ENCODE measurements at places on chromosomes 2 and 18. TPM values are rescaled to one million over a fixed set of nuclear protein-coding genes. Genes with fewer than 3 reads are reported as not detected.

Gene SCN1A
- total RNA-seq = not detected

Gene PROKR1
- total RNA-seq = not detected

Gene CGREF1
- total RNA-seq = 10.2 TPM

Gene DSG1
- not detected for total RNA-seq

Gene ERFE
- 11.2 TPM for total RNA-seq

Gene CYTIP
- not detected for total RNA-seq

Gene OTX1
- total RNA-seq = not detected

Gene DCTN1
- 172 TPM for total RNA-seq

Gene ATP6V1C2
- 0.23 TPM for total RNA-seq

Gene BCL2
- 4.1 TPM for total RNA-seq

Gene CENPA
- 0.23 TPM for total RNA-seq

Gene COL4A3
- not detected for total RNA-seq

Gene BUB1
- 1.6 TPM for total RNA-seq

Gene RASGRP3
- total RNA-seq = 13.1 TPM

Gene PCGF1
- total RNA-seq = 11.0 TPM

Gene PDE1A
- 90.7 TPM for total RNA-seq

Gene DCDC2C
- total RNA-seq = not detected

Gene RRM2
- total RNA-seq = 8.8 TPM

Gene CROCC2
- total RNA-seq = not detected

Gene ARHGAP25
- 1.8 TPM for total RNA-seq

Gene TMEM247
- total RNA-seq = not detected

Gene PTPRN
- 4.6 TPM for total RNA-seq

Gene NXPH2
- total RNA-seq = not detected

Gene RESP18
- total RNA-seq = not detected

Gene CAMKMT
- 5.7 TPM for total RNA-seq

Gene MYO7B
- total RNA-seq = not detected

Gene TUBA4B
- not detected for total RNA-seq

Gene DNAJC5G
- not detected for total RNA-seq

Gene PRSS56
- total RNA-seq = not detected

All from pericardium fibroblast (primary cell).